ENCODE measurements at places on chromosomes 16 and 17.

GRCh38 chr17:45226576-45226975, 4.9 kb downstream of the FMNL1 start:
- no peak for DNase-seq

DNA sequence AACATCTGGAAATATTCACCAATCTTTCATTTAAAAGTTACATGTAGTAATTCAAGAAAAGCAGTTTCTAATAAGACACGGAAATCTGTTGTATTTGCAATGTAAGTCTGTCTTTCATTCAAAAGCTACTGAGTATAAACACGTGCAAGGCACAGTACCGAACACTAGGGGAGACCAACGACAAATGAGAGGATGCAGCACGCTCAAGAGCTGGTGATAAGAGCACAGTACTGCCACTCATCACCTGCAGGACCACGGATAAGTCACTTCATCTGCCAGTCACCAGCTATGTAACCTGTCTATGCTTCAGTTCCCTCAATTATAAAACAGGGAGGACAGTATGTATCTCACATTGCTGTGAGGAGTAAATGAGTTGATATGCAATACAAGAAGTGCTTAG, 67.1 kb downstream of the CLEC18A start:
- DNase-seq: peak; percentile 17

GRCh38 chr16:84794186-84794585, 25.6 kb upstream of the CRISPLD2 start:
- no peak for DNase-seq

GRCh38 chr17:14712611-14713021, 411.7 kb downstream of the HS3ST3B1 start:
- DNase-seq: no peak

DNA sequence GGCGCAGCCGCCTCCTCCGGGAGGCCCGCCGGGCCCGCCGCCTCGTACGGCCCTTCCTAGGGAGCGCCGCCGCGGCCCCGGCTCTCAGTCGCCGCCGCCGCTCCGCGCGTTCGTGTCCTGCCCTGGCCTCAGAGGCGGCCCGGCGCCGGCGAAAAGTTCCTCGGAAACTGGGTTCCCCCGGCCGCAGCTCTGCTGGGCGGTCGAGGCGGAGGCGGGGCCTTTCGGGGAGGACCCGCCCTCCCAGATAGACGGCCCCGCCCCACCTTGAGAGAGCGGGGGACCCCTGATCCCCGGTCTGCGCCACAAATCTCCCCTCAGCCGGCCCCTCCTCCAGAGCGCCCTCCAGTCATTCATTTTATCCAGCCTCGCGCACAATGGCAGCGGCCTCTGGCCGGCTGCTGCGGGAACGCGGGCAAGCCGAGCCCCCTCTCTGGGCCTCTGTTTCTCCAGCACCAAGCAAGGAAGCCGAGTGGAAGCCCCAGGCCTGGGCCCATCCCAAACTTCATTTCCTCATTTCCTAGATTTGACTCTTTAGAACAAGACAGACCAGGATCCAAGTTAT, at the start of gene SREBF1:
TSS of gene SREBF1 (minus strand) at position 169 of the 562 bp plus-strand sequence. CDS start 169 bp downstream, outside the sequence.
- peak; percentile 44 for DNase-seq
